ENCODE measurements at places on chromosomes 11 and 22.

GRCh38 chr11:80872116-80872728 is 1431.4 kb upstream of the TENM4 start:
- DNase-seq, result no peak

DNA sequence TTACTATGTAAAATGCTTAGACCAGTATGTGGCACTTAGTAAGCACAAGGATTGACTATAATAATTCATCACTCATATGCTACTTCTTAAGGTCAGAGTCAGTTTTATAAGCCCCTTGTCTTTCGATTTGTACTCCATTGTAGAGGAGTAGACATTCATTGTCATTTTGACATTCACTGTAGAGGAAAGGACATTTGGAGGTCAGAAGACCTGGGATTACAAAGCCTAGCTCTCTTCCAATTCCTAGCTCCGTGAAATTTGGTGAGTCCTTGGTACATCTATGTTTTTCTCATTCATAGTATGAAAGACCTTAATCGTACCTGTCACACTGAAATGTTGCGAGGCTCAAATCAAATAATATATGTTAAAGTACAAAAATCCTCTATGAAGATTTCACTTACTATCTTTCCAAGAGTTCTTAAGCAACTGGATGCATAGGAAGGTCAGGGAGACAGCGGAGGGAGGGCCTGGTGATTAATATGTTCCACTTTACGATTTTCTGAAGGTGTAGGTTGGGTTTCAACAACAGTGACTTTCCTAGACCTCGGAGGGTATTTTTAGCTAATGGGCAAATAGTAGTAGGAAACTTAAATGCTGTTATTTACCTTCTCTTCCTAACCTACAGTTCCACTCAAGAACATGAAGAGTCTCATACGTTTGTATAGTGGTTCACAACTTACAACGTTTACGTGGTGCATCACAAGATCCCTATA is 1.4 kb upstream of the EMSY start:
- no peak for DNase-seq

DNA sequence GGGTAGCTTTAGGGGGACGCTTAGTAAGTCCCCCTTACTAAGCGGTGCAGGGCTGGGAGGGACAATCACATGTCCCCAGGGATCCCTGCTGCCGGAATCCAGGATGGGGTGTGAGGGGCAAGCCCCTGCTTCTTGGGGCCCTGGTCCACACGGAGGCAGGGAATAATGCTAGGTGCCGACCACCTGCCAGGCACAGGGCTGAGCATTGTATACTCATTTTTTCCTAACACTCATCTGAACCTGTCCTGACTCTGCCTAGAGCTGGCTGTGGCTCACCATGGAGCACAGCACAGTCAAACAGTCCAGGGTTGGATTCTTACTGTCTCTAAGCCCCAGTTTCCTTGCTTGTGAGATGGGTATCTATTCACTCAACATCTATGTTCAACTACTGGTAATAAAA is 1.4 kb upstream of the LTBP3 start:
- DNase-seq, result no peak

- no peak for DNase-seq
These were observed 608.7 kb downstream of the SOX6 start for GRCh38 chr11:15747671-15748070.

DNA sequence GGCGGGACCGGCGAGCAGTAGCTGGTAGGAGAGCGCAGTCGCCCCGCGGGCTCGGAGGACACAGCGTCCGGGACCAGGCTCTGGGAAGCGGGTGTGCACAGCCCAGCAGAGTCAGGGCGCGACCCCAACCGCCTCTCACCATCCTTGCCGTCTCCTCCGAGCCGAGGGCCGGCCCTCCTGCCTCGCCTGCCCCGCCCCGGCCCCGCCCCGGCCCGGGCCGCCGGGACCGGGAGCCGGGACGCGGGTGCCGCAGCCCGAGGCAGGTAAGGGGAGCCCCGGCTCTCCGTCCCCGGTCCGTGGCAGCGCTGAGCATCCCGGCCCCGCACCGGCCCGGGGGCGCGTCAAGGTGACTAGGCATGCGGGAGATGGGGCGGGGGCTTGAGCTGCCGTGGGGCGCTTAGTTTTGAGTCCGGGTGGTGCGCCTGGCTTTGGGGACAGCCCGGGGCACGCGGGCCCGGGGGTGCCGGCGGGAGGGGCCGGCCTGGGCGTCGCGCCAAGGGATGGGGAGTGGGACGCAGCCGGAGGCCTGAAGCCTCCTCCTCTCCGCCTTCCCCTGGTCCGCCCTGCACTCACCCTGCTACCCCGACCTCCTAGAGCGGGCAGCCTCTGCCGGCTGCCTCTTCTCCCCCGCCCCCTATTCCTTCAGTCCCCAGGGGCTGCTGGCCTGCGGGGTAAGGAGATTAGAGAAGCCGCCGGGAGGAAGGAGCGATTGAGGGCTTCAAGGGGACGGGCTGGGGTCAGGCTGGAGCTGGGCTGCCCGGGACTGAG is at the start of gene ABCG4:
ABCG4 (plus strand) TSS at position 35 of the 768 bp plus-strand sequence. CDS start 914 bp downstream, outside the sequence.
- DNase-seq, result no peak

DNA sequence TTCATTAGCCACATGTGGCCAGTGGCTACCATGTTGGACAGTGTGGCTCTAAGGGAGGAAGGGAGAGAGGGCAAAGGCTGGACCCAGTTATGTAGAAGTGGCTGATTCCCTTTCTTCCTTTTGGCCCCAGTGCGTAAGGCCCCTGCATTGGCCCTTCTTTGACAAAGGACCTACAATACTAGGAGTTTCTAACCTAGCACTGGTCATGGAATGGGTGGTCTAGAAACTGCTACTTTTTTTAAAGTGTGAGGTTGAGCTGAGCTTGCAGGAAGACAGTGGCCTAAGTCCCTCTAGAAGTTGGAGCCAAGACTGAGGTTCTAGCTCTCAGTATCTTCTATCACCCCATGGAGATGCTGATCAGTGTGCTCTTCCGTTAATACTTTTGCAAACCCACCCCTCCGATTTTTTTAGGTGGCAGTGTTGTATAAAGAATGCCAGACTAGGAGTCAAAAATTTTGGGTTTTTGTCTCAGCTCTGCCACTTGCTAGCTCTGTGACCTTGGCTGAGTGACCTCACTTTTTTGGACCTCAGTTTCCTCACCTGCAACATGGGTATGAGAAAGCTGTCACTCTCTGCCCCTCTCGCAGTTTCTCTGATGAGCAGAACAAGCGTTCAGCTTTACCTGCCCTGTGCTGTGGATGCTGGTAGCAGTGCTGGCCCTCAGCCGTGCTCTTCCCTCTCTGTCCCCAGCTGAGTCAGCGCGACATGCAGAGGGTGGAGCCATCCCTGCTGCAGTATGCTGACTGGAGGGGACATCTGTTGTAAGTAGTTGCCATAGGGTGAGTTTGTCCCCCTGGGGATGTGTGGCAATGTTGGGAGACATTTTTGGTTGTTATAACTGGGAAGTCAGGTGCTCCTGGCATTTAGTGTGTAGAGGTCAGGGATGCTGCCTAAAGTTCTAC is 6.9 kb downstream of the ACCS start:
- no peak for DNase-seq

- no peak for DNase-seq
These were observed 7.6 kb downstream of the XBP1 start for GRCh38 chr22:28792491-28793383.

DNA sequence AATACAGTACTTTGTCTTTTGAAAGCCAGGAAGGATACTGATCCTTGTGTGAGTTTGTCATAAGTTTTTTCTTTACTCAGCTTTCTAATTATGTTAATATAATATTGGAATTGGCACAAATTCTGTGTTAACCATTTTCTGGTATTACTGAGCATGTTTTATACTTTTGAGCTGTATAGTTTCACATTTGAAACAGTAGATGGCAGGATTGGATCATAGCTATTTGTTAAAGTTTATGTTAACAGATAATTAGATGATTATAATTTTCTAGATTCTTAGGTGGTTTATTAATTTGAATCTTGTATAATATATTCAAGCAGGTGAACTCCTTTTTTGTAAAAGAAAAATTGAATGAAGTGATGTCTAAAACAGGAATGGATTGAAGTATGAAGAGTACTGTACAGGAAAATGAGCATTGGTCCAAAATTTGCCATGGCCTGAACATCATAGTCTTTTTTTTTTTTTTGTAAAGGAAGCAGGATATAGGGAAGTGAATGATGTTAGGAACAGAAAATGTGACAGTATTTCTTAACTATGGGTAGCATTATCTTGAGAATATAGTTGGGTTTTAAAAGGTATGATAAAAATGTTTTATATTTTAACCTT is 102.0 kb downstream of the CYP2R1 start:
- no peak for DNase-seq

DNA sequence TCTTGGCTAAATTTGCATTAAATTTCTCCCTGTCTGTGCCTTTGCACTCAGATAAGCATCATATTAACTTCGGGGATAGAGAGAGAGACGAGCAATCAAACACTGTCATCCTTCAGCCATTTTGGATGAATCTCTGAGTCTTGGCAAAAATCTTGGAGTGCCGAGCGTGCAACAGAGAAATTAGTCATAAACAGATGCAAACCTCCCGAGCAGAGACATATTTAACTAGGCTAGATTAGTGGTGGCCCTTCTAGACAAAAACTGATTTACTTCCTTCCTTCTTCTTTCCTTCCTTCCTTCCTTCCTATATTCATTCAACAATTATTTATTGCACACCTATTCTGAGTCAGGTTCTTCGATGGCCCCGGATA is 114.4 kb upstream of the BLID start:
- DNase-seq, result no peak

DNA sequence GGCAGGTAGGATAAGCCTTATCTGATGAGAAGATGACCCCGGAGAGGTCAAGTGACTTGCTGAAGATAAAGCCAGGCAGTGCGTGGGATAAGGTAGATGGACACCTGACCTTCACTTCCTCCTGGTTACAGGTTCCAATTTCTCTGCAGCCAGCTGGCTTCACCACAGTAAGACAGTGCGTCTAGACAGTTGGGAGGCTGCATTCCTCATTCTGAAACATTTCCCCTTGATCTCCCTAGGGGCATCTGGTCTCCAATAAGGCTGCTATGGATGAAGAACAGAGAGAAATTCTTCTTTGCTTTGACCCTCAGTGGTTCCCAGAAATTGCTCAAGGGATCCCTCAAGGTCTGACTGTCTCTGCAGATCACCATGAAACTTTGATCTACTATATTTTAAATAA is 211.3 kb downstream of the MYO18B start:
- no peak for DNase-seq

GRCh38 chr11:23406131-23406819 is 546.0 kb upstream of the CCDC179 start:
- no peak for DNase-seq

DNA sequence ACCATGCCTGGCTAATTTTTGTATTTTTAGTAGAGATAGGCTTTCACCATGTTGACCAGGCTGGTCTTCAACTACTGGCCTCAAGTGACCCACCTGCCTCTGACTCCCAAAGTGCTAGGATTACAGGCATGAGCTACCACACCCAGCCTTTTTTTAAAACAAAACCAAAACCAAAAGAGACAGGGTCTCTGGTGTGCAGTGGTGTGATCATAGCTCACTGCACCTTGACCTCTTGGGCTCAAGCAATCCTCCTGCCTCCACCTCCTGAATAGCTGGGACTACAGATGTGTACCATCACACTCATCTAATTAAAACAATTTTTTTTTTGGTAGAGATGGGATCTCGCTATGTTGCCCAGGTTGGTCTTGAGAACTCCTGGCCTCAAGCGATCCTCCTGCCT is 77.7 kb downstream of the PTPRJ start:
- DNase-seq, result no peak

- DNase-seq, result no peak
These were observed 22.4 kb downstream of the DUSP8 start for GRCh38 chr11:1549338-1550330.

DNA sequence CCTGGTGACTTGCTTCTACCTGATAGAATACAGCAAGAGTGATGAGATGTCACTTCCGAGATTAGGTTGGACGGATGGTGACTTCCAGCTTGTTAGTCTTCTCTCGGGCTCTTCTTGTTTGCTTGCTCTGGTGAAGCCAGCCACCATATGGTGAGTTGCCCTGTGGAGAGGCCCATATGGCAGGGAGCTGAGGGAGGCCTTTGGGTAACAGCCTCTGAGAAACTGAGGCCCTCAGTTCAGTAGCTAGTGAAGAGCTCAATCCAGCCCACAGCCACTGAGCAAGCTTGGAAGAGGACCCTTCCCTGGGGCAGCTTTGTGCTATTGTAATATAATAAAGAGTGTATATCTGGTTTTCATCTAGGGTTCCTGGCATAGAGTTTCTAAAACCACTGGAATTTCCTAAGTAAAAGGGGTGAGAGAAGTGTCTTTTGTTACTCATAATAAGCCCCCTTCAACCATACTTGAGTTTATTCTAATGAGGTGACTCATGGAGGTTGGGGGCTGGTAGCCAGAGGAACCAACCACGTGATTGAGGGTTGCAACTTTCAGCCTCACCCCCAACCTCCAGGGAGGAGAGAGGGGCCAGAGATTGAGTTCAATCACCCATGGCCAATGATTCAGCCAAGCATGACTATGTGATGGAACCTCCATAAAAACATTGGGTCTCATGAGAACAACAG is 8.0 kb upstream of the TPCN2 start:
- DNase-seq, result no peak

GRCh38 chr11:118230088-118230487 is 5.3 kb upstream of the JAML start:
- no peak for DNase-seq

- no peak for DNase-seq
These were observed 23.4 kb downstream of the ADAMTS15 start for GRCh38 chr11:130471731-130472433.

DNA sequence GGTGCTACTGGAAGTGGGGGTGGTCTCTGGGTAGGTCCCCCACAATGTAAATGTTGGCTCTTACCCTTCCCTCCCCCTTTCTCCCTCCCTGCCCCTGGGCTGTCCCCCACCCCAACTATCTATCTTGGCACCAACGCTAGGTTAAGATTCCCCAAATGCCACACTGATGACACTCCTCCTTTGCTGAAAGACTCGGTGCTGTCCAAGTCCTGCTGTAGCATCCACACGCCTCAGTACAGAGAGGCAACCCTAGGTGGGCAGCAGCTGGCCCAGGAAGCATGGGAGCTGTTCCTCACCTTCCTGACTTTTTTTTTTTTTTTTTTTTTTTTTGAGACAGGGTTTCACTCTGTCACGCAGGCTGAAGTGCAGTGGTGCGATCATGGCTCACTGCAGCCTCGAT is 3.4 kb upstream of the KCTD17 start:
- no peak for DNase-seq

- DNase-seq, result no peak
These were observed 19.0 kb downstream of the CHST1 start for GRCh38 chr11:45646275-45646927.

GRCh38 chr11:110497231-110497978 is 67.7 kb downstream of the FDX1 start:
- no peak for DNase-seq

DNA sequence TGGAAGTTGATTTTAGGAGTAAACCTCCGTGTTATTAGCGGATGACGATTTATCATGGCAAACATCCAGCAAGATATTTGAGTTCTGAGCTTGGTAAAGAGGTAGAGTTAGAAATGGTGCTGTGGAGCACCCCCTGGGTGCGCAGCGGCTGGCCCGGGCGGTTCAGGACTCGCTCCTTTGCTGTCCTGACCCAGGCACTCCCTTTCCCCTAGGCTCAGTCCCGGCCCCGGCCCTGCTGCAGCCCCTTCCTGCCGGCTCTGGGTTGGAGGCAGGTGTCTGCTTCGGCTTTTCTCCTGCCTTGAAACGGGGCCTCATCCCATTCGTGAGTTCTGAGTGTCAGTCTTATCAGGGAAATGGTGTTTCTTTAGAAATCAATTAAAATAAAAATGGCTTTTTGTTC is 33.4 kb downstream of the AP2A2 start:
- DNase-seq, result no peak

- no peak for DNase-seq
These were observed 8.9 kb upstream of the RAB3IL1 start for GRCh38 chr11:61926235-61926634.

Data from stimulated activated CD8-positive, alpha-beta memory T cell treated with anti-CD3 and anti-CD28 coated beads, Interleukin-2, amount 100 ng/mL, for 48 hours (primary cell).